ENCODE measurements at places on chromosomes 2 and 18. TPM values are rescaled to one million over a fixed set of nuclear protein-coding genes. Genes with fewer than 3 reads are reported as not detected.

GRCh38 chr2:239025096-239025801 is 177.4 kb downstream of the TWIST2 start:
- H3K4me1 ChIP-seq = no peaks in the 10 kb centered on the region
- H3K36me3 ChIP-seq = no peaks in the 10 kb centered on the region
- DNase-seq = no peak
- H3K27ac ChIP-seq = no peak overlapping the region
- peaks cover 5% of the 10 kb centered on the region for H3K27me3 ChIP-seq

GRCh38 chr2:178110681-178111080 is 1.6 kb upstream of the RBM45 start:
- H3K4me3 ChIP-seq = no peak overlapping the region
- peaks cover 2% of the 10 kb centered on the region for H3K36me3 ChIP-seq
- no peak for DNase-seq
- H3K4me1 ChIP-seq = peaks cover 14% of the 10 kb centered on the region
- no peak overlapping the region for H3K27ac ChIP-seq

DNA sequence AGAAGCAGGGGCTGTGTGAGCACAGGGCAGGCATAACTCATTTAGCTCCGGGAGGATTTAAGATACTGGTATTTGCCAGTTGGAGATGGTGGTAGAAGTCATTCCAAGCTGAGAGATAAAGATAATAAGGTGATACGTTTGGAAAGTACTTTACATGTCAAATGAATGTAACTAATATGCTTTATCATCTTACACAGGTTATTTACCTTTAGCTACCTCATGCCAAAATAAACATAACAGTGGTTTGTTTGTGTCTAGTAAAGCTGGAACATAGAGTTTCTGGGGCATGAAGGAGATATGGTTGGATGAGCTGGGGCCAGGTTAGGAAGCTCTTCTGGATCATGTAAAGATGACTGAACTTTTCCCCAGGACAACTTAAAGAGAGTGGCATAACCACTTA is 126.9 kb upstream of the PIK3C3 start:
- H3K27me3 ChIP-seq = no peaks in the 10 kb centered on the region
- no peaks in the 10 kb centered on the region for H3K36me3 ChIP-seq
- no peak overlapping the region for H3K27ac ChIP-seq

DSG4 gene
- not detected for total RNA-seq

GPR45 gene
- not detected for total RNA-seq

GRCh38 chr18:32443033-32443705 is 27.5 kb downstream of the GAREM1 start:
- no peaks in the 10 kb centered on the region for H3K36me3 ChIP-seq
- no peaks in the 10 kb centered on the region for H3K27me3 ChIP-seq
- no peak for DNase-seq
- peaks cover 24% of the 10 kb centered on the region for H3K4me1 ChIP-seq
- H3K27ac ChIP-seq = no peak overlapping the region

GRCh38 chr18:14945286-14945685 is 197.3 kb downstream of the ANKRD30B start:
- no peak overlapping the region for H3K4me3 ChIP-seq
- H3K4me1 ChIP-seq = no peaks in the 10 kb centered on the region
- no peak for DNase-seq
- no peaks in the 10 kb centered on the region for H3K36me3 ChIP-seq
- H3K27me3 ChIP-seq = no peaks in the 10 kb centered on the region

DNA sequence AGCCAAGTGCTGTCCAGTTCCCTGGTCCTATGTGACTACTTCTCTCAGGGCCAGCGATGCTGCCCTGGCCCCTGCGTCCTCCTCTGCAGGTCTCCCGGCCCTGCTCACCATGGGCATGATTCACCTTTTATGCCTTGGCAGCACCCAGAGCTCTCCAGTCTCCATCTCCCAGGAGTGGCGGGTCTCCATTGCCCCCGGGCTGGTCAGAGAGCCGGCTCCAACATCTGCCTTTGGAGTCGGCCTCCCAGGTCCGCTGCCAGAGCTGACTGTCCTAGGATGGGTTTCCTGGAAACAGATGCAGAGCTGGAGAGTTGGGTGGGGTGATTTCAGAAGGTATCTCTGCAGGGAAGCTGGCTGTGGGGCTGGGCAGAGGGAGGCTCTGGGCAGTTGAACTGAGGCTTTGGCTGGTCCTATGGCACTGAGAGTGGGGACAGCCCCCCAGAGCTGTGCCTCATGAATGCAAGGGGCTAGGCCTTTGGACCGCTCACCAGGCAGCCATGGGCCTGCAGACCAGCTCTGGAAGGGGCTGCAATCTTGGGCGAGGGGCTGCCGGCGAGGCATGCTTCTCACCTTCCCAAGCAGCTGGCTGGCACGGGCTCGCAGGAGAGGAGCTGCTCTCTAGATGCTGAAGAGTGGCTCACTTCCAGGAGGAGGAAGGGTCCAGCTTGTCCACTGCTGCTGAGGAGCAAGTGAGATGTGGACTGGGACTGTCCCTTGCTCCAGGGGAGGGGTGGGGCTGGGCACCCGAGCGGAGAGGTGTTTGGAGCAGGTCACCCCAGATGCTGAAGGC is 59.8 kb upstream of the HS6ST1 start:
- peak; percentile 38 for DNase-seq
- no peaks in the 10 kb centered on the region for H3K36me3 ChIP-seq
- no peaks in the 10 kb centered on the region for H3K27me3 ChIP-seq
- H3K27ac ChIP-seq = no peak overlapping the region

- no peak for DNase-seq
- H3K36me3 ChIP-seq = no peaks in the 10 kb centered on the region
- no peak overlapping the region for H3K27ac ChIP-seq
- H3K4me3 ChIP-seq = no peak overlapping the region
- no peaks in the 10 kb centered on the region for H3K4me1 ChIP-seq
These were observed 42.1 kb upstream of the RFX8 start for GRCh38 chr2:101516823-101517690.

SGPP2 gene
- 0.29 TPM for total RNA-seq

- no peak overlapping the region for H3K4me3 ChIP-seq
- no peaks in the 10 kb centered on the region for H3K4me1 ChIP-seq
- H3K27ac ChIP-seq = no peak overlapping the region
- no peak for DNase-seq
- H3K36me3 ChIP-seq = no peaks in the 10 kb centered on the region
- no peaks in the 10 kb centered on the region for H3K27me3 ChIP-seq
These were observed 225.7 kb upstream of the CCDC150 start for GRCh38 chr2:196413821-196414274.

- peaks cover 6% of the 10 kb centered on the region for H3K27me3 ChIP-seq
- no peaks in the 10 kb centered on the region for H3K4me1 ChIP-seq
- no peak overlapping the region for H3K4me3 ChIP-seq
- no peaks in the 10 kb centered on the region for H3K36me3 ChIP-seq
- no peak overlapping the region for H3K27ac ChIP-seq
These were observed 825 bp upstream of the SCYGR1 start for GRCh38 chr2:227388537-227389011.

GRCh38 chr2:209451209-209451834 is 27.5 kb downstream of the MAP2 start:
- no peak overlapping the region for H3K27ac ChIP-seq
- DNase-seq = no peak
- H3K4me1 ChIP-seq = no peaks in the 10 kb centered on the region
- no peak overlapping the region for H3K4me3 ChIP-seq
- H3K36me3 ChIP-seq = no peaks in the 10 kb centered on the region

- H3K27ac ChIP-seq = no peak overlapping the region
- DNase-seq = no peak
- H3K27me3 ChIP-seq = no peaks in the 10 kb centered on the region
- no peaks in the 10 kb centered on the region for H3K4me1 ChIP-seq
- no peaks in the 10 kb centered on the region for H3K36me3 ChIP-seq
These were observed 23.4 kb downstream of the FBLN7 start for GRCh38 chr2:112161431-112162145.

NXPH2 gene
- not detected for total RNA-seq

- no peaks in the 10 kb centered on the region for H3K36me3 ChIP-seq
- H3K27me3 ChIP-seq = no peaks in the 10 kb centered on the region
- H3K4me3 ChIP-seq = no peak overlapping the region
- H3K27ac ChIP-seq = no peak overlapping the region
- DNase-seq = no peak
- H3K4me1 ChIP-seq = no peaks in the 10 kb centered on the region
These were observed 118.2 kb downstream of the GBX2 start for GRCh38 chr2:236049981-236050380.

DNA sequence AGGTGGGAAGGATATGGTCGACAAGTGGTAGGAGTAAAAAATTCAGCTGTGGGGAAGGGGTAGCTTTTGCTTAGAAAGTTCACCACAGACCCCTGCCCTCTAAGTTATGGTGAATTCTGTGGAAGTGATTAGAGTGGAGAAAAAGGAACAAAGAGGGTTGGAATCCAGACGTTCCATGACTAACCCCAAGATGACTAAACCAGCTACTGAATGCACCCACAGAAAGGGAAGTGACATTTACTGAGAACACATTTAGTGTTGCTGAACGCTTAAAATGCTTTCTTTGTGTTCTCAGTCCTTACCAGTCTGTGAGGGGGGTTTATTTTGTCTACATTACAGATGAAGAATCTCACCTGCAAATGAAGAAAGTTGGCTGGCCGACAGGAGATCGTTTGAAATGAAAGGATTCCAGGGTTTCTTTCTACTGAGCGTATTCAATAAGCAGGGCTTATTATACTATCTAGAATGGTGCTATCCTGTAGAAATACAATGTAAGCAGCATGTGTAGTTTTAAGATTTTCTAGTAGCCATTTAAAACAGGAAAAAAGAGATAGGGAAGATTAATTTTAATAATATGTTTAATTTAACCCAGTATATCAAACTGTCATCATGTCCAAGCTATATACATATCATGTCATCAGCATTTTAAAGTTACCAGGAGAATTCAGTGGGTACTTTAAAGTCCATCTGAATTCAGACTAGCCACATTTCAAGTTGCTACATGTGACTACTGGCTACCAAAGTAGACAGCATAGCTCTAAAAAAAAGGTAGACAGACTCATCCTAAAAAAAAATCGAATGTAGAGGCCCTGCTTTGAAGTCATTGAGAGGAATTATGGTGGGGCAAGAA is 60.1 kb downstream of the LIMS1 start:
- no peaks in the 10 kb centered on the region for H3K36me3 ChIP-seq
- no peaks in the 10 kb centered on the region for H3K27me3 ChIP-seq
- peaks cover 62% of the 10 kb centered on the region for H3K4me1 ChIP-seq

DNA sequence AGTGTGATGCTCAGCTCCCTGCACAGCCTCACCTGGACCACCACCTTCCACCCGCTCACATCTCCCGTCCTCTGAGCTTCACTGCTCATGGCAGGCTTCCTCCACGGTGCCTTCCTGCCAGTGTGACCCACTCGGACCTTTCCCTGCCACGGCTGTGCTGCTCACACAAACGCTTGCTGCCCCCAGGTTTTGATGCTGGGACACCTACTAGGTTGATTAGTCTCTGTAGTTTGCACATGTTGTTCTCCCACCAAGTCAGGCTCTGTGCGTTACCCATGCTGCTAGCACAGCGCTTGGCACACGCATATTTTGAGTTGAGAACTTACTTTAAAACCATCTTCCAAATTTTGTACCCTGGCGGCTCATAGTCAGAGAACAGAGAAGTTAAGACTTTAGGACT is 2.1 kb downstream of the MC2R start:
- no peak overlapping the region for H3K27ac ChIP-seq
- no peaks in the 10 kb centered on the region for H3K4me1 ChIP-seq
- H3K4me3 ChIP-seq = no peak overlapping the region
- DNase-seq = no peak
- no peaks in the 10 kb centered on the region for H3K36me3 ChIP-seq
- no peaks in the 10 kb centered on the region for H3K27me3 ChIP-seq

DNA sequence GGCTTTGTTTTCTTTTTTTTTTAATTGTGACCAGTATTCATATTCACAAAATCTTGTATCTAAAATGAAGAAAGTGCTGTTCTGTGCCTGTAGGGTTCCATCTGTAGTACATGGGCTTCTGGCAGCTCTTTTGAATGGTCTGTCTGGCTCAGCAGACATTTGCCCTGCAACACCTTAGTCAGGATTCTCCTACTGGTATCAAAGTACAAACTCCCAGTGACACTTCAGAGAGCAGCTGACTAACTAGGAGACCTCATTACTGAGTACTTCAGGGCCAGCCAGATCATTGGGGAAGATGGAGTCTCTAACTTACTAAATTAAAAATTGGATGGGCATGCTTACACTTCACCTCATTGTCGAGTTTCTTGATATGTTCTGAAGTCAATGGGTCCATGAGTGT is 39.7 kb downstream of the GRHL1 start:
- no peaks in the 10 kb centered on the region for H3K36me3 ChIP-seq
- H3K4me1 ChIP-seq = no peaks in the 10 kb centered on the region
- no peaks in the 10 kb centered on the region for H3K27me3 ChIP-seq
- no peak for DNase-seq

PLCD4 gene
- total RNA-seq = 20.3 TPM

Measured in psoas muscle (tissue), 8 donors.